ENCODE measurements at places on chromosomes 16 and 17. TPM values are rescaled to one million over a fixed set of nuclear protein-coding genes. Genes with fewer than 3 reads are reported as not detected.

- DNase-seq: no peak
These were observed 37.8 kb downstream of the ITGAE start for GRCh38 chr17:3762922-3763776.

The RANBP10 gene
- total RNA-seq: 8.1 TPM

DNA sequence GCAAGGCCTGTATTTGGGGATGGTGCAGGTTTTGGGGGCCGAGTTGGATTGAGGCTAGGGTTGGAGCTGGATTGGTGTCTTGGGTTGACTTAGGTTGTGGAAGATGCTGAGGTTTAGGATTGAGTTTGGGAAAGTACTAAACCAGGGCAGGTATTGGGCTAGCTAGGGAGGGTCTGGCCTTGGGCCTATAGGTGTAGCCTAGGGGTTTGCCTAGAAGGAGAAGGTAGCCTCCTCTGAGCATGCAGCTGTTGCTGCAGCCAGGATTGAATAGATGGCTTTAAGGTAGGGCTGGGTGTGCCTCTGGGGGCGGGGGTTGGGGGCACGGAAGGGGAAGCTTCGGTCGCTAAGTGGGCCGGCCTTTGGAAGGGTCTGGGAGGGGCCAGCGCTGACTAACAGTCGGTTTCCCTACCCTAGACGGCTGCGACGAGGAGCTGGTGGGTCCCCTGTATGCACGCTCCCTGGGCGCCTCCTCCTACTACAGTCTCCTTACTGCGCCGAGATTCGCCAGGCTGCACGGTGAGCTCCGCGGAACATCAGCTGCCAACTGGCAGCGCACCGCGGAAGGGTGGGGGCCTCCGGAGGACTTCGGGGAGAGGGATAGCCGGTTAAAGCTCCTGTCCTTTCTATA, 1.2 kb downstream of the CNTNAP1 start:
- DNase-seq: peak; percentile 35

The TSNAXIP1 gene
- total RNA-seq: 0.93 TPM

GRCh38 chr17:3722716-3723115, 987 bp upstream of the HASPIN start:
- DNase-seq: no peak

The TPSD1 gene
- not detected for total RNA-seq

GRCh38 chr16:50274326-50275097, 8.2 kb downstream of the ADCY7 start:
- DNase-seq: peak; percentile 61

DNA sequence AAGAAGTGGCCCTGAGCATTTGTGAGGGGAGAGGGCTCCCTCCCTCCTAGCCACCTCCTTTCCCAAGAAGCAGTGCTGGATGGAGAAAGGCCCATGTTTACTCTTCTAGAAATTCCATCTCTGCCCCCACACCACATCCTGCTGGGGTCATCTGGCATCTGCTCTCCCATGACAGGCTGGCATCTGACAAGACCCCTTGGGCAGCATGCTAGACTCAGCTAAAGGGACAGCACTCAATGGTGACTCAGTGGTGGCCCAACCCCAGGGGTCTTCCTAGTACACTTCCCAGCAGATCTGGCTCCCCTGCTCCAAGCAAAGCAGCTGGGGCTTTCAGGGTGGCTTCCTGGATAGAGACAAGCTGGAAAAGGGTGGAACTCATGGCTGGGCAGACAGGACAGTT, 14.4 kb downstream of the SLC38A7 start:
- no peak for DNase-seq

DNA sequence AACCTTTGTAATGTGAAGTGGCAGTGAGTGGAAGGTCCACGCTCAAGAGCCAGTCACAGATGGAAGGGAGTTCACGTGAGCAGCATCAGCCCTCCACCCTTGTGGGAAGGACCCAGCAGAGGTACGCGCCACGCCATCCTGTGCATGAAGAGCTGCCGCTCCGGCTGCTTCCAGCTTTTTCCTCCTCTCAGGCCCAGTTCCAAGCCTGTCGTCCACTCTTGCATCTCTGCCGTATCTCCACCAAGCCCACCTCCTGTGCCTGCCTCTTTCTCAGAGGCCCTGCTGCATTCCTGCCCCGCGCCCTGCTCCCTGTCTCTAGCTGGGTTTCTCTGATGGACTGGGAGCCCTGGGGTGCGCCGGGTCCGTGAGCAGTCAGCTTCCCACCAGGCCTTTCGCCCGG, 10.2 kb downstream of the ZC3H18 start:
- no peak for DNase-seq

GRCh38 chr17:45660474-45660873, 123.6 kb upstream of the CRHR1 start:
- no peak for DNase-seq

- peak; percentile 90 for DNase-seq
These were observed 54.9 kb downstream of the SREBF1 start for GRCh38 chr17:17781591-17782496.

GRCh38 chr17:78438271-78438691, 59.8 kb downstream of the PGS1 start:
- DNase-seq: no peak

GRCh38 chr17:57953705-57954396, 1.4 kb downstream of the CUEDC1 start:
- no peak for DNase-seq

DNA sequence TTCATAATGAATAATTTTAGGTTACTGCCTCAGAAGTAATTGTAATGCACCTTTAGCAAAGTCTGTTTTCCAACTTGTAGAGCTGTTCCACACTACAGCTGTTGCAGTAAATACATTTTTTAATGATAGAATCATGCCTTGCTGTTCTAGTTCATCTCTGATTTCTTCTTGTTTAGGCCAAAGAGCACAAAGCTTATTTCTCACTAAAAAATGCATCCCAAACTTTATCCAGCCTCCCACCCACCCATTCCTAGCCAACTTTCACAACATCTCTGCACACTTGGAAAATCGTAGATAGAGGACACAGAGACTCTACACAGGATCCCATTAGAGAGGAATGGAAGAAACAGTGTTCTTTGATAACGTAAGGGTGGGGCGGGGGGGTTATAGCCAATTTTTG, 252.2 kb upstream of the DYNLRB2 start:
- DNase-seq: no peak

The PTGES3L gene
- total RNA-seq: 47.1 TPM

DNA sequence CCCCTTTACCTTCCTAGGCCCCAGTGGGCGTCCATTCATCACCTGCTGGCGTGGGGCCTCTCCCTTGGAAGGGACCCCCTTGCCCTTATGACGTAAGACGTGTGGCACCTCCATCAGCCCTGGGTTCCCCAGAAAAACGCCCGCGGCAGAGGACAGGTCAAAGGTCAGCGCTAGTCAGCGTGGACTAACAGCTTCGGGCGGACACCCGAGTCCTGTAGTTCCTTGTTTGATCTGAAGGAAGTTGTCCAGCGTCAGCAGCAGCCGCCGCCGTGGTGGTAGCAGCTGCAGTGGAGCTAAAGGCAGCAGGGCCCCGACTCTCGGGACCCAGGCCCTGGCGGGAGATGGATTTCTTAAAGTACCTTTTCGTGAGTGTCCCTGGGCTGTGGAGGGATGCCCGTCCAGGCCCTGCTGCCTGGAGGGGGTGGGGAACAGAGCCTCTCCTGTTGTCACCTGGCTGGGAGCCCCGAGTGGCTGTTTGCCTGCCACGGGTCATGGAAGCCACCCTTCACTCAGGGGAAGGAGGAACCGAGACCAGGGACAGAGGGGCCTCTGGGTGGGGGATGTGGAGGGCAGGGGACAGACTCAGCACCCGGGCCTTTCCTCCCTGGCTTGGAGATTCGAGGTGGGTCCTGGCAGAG, 123.6 kb downstream of the OR1D5 start:
- no peak for DNase-seq

DNA sequence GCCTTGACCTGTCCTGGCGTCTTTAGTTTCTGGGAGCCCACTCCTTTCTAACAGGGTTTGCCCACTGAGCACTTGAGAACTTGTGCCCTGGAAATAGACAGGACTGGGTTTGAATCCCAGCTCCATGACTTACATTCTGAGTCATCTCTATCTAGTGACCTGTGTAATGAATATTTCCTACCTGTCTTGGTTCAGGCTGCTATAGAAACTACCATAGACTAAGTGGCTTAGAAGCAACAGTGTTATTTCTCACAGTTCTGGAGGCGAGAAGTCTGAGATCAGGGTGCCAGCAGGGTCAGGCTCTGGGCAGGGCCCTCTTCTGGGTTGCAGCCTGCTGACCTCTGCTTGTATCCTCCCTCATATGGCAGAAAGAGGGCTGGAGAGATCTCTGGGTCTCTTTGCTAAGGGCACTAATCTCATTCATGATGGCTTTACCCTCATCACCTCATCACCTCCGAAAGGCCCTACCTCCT, 110.7 kb upstream of the DHX40 start:
- DNase-seq: no peak

DNA sequence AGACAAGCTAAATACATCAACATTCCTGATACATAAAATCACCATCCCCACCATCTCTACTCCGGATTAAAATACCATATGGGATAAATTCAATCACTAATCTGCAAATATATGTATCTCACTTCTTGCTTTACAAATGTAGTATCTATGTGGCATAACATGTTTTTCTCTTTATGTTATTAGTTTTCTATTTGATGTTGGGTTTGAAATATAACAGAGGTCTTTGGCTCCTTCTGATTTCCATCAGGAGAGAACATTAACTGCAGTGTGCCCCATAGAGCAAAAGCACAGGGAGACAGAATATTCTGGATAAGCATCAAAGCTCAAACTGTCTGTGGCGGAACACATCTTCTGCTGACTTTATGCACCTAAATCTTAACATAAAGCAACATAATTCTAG, 547.2 kb upstream of the CDH8 start:
- no peak for DNase-seq

DNA sequence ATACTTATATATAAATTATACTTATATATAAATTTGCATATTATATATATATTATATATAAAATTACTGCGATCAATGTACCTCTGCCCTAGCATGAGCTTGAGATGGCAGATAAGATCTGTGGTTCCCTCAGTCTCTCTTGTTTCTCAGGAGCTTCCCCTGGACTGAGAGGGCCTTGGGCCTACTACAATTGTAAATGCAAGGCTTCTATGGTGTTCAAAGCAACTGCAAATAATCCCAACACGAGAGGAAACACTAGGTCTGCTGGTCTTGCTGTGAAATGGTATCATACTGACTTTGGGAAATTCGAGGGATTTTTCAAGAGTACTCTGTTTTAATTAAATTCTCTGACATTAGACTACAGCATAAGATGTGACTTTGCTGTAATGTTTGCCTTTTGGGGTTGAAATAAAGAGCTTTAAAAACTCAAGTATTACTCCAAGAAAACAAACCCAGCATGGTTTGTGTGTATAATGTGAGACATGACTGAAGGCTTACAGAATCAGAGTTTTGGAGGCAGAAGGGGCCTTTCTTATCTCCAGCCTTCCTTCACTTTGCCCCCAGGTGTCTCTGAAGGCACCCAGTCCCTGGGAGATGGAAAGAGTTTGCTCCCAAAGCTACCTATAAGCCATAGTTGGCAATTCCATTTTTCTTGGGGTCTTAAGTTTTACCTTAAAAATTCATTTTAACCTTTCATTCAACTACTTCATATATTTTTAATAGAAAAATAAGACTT, 24.2 kb downstream of the ACSM1 start:
- DNase-seq: no peak

The TSPOAP1 gene
- total RNA-seq: 13.3 TPM

The LYRM1 gene
- total RNA-seq: 124 TPM

The TERF2IP gene
- 62.4 TPM for total RNA-seq

The TP53TG3F gene
- not detected for total RNA-seq

- no peak for DNase-seq
These were observed 474.4 kb downstream of the SLC39A11 start for GRCh38 chr17:72618001-72618509.

DNA sequence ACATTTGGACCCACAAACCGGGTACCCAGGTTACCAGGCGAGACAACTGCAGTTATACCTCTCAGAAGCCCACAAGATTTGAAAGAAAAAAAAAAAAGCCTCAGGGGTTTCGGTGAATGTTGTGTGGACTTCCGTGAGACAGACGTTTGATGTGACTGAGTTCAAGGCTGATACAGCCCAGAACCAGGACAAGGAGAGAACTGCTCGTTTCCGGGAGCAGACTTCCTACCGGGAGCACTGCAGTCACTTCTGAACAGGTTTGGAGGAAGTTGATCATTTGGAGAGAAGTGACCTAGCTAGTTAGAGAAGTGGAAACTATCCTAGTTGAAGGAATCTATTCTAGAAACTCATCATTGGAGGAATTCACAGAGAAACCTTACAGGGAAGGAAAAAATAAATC, 847 bp downstream of the CKLF start:
- DNase-seq: no peak

GRCh38 chr16:13032911-13033310, 131.5 kb downstream of the SHISA9 start:
- DNase-seq: no peak

DNA sequence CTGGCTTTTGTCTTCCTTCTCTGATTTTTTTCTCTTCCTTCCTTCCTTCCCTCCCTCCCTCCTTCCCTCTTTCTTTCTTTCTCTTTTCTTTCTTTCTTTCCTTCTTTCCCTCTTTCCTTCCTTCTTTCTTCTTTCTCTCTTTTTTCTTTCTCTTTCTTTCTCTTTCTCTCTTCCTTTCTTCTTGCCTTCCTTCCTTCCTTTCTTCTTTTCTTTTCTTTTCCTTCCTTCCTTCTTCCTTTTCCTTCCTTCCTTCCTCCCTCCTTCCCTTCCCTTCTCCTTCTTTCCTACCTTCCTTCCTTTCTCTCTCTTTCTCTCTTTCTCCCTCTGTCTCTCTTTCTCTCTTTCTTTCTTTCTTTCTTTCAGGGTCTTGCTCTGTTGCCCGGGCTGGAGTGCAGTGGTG, 54.4 kb downstream of the SCNN1G start:
- DNase-seq: no peak

The SPSB3 gene
- 100 TPM for total RNA-seq

DNA sequence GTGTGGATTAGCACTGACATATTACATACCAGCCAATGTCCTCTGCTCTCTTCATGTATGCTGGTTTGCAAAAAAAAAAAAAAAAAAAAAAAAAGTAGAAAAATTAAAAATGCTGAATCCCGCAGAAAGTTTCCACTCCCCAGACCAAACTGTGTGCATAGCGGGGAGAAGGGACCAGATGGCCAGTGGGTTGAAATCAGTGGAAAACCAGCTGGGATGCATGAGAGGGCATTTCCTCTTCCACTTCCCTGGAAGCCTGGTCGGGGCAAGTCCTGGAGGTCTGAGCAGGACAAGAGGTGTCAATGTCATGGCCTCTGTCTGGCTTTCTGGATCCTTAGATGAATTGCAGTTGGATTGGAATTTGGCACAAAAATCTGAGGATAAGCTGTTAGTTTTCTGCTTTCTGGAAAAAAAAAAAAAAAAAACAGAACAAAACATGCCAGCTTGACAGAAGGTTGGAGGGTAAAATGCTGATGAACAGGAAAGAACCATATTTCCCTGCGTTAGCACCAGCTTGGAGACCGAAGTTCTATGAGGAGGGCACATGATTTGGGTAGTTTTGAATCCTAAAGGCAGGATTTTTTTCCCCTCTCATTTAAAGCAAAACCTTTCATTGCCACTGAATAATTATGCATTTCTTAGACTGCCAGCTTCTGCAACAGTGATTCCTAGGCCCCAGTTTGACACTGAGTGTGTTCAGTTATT, 941.5 kb upstream of the EEF2KMT start:
- DNase-seq: no peak

Measured in heart left ventricle (tissue), 16 donors.